Posterior vena cava (tissue), 2 donors: ENCODE measurements at places on chromosomes 7 and 10. TPM values are rescaled to one million over a fixed set of nuclear protein-coding genes. Genes with fewer than 3 reads are reported as not detected.

The CCDC7 gene
- total RNA-seq, result 46.4 TPM

DNA sequence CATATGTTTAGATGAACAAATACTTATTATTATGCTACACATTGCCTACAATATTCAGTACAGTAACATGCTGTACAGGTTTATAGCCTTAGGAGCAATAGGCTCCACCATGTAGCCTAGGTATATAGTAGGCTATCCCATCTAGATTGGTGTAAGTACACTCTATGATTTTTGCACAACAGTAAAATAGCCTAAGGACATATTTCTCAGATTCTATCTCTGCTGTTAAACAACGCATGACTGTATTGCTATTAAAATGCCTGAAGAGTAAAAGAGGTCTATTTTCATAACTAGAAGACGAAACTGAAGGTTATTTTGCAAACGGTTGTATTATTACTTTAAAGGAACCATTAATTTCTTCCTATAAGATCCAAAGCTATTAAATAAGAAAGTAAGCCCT is 88.3 kb downstream of the SEMA3A start:
- no peak for DNase-seq

- DNase-seq, result no peak
These were observed 260.3 kb upstream of the FERD3L start for GRCh38 chr7:19405541-19405940.

- no peak for DNase-seq
These were observed 21.7 kb downstream of the RAB18 start for GRCh38 chr10:27525819-27526218.

DNA sequence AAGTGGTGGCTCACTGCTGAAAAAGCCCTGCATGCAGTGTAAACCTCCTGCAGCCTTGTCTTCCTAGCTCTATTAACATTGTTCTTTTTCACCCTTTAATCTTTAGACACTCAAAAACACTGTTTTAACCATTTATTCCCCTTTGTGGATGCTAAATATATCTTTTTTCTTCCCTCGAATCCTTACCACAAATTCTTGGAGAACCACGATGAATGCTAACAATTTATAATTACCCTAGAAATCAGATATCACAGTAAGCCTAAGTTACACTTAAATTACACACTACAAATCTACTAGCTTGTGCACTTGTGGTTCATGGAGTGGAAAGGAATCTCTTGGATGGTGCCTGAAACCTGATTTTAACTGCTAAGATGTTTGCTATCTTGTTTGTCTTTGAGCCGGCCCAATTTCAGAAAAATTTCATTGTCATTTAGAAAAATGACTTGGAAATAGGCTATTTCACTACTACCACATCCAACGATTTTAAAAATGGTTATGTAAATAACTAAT is 125.1 kb upstream of the NOBOX start:
- no peak for DNase-seq

DNA sequence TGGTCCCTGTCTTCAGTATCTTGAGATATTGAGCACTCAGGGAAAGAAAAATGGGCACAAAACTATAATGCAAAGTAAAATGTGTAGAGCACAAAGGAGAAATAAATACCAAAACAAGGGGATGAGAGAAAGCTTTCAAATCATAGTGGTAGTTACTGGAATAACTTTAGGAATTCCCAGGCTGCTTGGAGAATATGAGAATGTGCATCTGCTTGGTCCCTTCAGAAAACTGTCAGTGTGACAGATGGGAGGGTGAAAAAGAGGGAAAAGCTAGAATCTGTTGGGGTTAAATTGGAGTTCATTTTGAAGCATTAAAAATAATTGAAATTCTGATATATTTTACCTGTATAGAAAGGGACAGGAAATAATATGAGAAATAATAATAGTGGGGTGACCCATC is 15.3 kb downstream of the ST7 start:
- DNase-seq, result no peak

DNA sequence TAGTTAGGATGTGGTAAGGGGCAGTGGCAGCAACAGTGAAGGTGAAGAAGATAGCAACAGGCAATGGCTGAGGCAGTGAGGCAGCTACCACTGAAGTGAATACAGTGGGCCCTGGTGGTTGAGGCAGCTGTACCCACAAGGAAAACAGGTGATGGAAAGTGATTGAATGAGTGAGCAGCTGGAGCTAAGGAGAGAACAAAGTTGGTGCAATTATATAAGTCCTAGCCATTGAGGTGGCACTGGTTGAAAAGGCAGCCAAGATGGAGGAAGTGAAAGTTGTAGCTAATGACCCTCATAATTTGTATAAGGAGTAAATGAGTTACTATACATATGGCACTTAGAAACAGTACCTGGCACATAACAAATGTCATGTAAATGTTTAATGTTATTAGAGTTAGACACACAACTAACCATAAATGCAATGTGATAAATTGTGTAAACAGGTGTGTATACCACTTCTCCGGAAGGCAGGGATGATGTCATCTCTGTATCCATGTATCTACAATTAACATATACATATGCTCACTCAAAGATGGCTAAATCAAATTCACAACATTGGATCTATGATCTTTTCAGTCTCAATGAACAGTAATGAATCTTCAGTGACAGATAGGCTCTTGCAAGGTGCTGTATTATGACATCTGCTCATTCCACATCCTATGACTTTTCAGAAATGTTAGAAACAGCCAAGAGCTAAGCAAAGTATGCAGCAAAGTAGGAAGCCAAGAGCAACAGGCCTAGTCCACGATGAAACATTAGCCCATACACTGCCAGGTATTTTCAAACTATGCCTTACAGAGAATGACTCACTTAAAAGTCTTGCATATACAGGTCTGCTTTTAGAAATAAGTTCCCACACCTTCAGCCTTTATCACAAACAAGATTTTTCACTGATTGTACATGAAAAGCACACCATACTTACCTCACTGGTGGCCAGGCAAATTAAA is 10.7 kb downstream of the XPNPEP1 start:
- DNase-seq, result no peak

The PHKG1 gene
- 3.8 TPM for total RNA-seq

DNA sequence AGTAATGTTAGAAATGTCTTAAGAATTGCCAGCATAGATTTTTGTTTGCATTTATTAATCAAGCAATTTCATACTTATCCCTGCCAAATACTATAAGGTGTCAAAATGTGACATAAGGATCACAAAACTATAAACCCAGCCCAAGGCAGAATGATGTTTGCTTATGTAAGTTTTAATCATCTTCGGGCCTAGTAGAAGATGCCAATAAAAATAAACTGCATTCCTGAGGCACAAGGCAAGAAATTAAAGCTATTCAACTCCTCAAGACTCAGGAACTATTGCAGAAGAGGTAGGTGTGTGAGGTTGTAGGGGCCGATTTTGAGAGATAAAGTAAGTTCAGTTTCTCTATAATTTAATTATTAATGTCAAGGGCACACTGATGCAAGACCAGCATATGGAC is 189.4 kb upstream of the AHR start:
- DNase-seq, result no peak

- DNase-seq, result no peak
These were observed 152.1 kb downstream of the JAZF1 start for GRCh38 chr7:28028471-28028870.

DNA sequence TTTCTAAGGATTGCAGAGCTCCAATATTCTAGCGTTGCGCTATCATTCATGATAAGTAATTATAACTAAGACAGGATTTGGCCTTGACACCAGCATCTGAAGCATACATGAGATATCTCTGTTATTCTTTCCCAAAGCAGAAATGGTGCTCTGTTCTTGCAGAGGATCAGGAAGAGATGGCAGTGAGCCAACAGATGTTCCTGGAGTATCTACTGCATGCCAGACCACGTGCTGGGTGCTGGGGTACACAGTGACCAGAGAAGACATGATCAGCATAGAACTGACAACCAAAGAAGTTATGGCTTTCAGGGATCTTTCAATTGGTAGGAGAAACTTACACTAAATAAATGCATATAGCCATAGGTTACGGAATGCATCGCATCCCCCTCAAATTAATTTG is 63.7 kb upstream of the PLXNA4 start:
- no peak for DNase-seq

The HKDC1 gene
- 0.09 TPM for total RNA-seq

The CRYGN gene
- 0.42 TPM for total RNA-seq

DNA sequence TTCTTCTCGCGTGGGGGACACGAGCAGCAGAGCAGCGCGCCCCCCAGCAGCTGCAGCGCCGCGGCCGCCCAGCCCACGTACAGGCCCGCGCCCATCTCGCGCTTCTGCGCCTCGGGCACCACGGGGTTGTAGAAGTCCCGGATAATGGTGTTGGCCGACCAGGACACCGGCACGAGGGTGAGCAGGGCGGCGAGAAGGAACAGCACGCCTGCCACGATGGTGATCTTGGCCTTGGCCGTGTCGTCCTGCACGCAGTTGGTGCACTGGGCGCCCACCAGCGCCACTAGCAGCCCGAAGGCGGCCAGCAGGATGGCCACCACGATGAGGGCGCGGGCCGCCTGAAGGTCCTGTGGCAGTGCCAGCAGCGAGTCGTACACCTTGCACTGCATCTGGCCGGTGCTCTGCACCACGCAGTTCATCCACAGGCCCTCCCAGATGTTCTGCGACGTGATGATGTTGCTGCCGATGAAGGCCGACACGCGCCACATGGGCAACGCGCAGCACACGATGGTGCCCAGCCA is 529 bp downstream of the CLDN3 start:
- DNase-seq, result no peak

GRCh38 chr10:78551184-78552005 is 517.4 kb upstream of the ZMIZ1 start:
- DNase-seq, result no peak

The SMKR1 gene
- total RNA-seq, result not detected

The CALHM3 gene
- not detected for total RNA-seq

GRCh38 chr7:148159331-148159730 is 431.2 kb upstream of the C7orf33 start:
- no peak for DNase-seq

The CRTAC1 gene
- 22.9 TPM for total RNA-seq

The OR2AE1 gene
- not detected for total RNA-seq

The PPIF gene
- total RNA-seq, result 20.4 TPM

- DNase-seq, result no peak
These were observed 168.2 kb downstream of the ETV1 start for GRCh38 chr7:13821152-13821787.

- DNase-seq, result no peak
These were observed 203.1 kb downstream of the TPK1 start for GRCh38 chr7:144632724-144633123.

The IMPDH1 gene
- total RNA-seq, result 44.7 TPM

The ICA1 gene
- total RNA-seq, result 9.4 TPM
